ENCODE measurements at places on chromosomes 12 and 14. TPM values are rescaled to one million over a fixed set of nuclear protein-coding genes. Genes with fewer than 3 reads are reported as not detected.

DNA sequence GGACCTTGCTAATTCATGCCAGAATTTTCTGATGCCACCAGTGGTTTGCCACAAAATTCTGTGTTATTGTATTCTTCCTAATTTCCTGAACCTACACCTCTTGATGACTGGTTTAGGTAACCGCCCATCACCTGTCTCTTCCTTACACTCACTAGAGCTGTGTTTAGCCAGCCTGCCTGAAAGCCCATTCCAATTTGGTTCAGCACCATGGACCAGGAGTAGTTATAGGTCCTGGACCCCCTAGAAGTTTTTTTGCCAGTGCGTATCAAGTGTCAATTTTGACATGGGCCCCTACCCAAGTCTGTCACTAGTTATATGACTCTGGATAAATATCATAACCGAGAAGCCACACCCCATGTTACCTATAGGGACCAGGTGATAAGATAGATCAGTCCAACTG, 94.0 kb upstream of the NAP1L1 start:
- no peak for DNase-seq
- H3K27ac ChIP-seq, result no peak overlapping the region
- H3K4me1 ChIP-seq, result no peaks in the 10 kb centered on the region
- no peak overlapping the region for H3K4me3 ChIP-seq

GRCh38 chr14:70350078-70350477, 9.4 kb downstream of the COX16 start:
- DNase-seq, result no peak

- DNase-seq, result no peak
- H3K4me1 ChIP-seq, result peaks cover 3% of the 10 kb centered on the region
Observed at GRCh38 chr12:26808766-26809476, 24.1 kb downstream of the ITPR2 start.

- no peak for DNase-seq
- H3K27ac ChIP-seq, result no peak overlapping the region
- H3K27me3 ChIP-seq, result no peaks in the 10 kb centered on the region
- H3K4me3 ChIP-seq, result no peak overlapping the region
- no peaks in the 10 kb centered on the region for H3K36me3 ChIP-seq
- H3K4me1 ChIP-seq, result peaks cover 5% of the 10 kb centered on the region
Observed at GRCh38 chr14:32217301-32217700, 14.2 kb upstream of the RNU6-8 start.

- H3K4me1 ChIP-seq, result peaks cover 25% of the 10 kb centered on the region
- H3K27me3 ChIP-seq, result no peaks in the 10 kb centered on the region
- no peak for DNase-seq
- no peak overlapping the region for H3K27ac ChIP-seq
- no peaks in the 10 kb centered on the region for H3K36me3 ChIP-seq
- H3K4me3 ChIP-seq, result no peak overlapping the region
Observed at GRCh38 chr12:107344035-107344808, 250.9 kb upstream of the CRY1 start.

GRCh38 chr14:102392506-102392905, 29.8 kb downstream of the TECPR2 start:
- H3K27ac ChIP-seq, result no peak overlapping the region
- H3K36me3 ChIP-seq, result no peaks in the 10 kb centered on the region
- DNase-seq, result no peak
- no peaks in the 10 kb centered on the region for H3K27me3 ChIP-seq

- H3K4me3 ChIP-seq, result peak within 1 kb of the TSS; percentile 44
- DNase-seq, result peak; percentile 35
- H3K27ac ChIP-seq, result peak within 1 kb of the TSS; percentile 22
- peaks cover 10% of the 10 kb centered on the region for H3K27me3 ChIP-seq
- no peaks in the 10 kb centered on the region for H3K4me1 ChIP-seq
Observed at GRCh38 chr12:66188584-66189485, at the start of gene IRAK3. IRAK3 (plus strand) TSS chr12:66189214; CDS start chr12:66189300, 86 bp downstream.

DNA sequence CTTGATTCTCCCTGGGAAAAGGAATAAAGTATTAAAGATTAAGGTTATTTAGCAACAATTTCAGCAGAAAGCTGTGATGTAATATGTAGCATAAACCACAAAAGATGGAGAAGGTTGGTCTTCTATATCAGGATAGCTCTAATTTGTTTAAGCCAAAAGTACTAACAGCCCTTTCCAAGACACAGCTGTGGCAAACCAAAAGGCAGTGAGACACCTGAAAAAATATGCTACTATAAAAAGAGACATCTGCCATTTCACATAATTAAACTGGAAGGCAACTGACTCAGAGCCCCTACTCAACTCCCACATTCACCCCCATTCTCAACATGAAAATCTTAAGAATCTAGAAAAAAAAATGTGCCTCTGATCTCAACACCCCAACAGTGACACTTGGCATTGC, 390.2 kb upstream of the PRICKLE1 start:
- H3K4me1 ChIP-seq, result no peaks in the 10 kb centered on the region
- H3K36me3 ChIP-seq, result no peaks in the 10 kb centered on the region
- H3K4me3 ChIP-seq, result no peak overlapping the region
- H3K27ac ChIP-seq, result no peak overlapping the region
- no peak for DNase-seq
- H3K27me3 ChIP-seq, result no peaks in the 10 kb centered on the region

- no peak overlapping the region for H3K4me3 ChIP-seq
- peaks cover 73% of the 10 kb centered on the region for H3K36me3 ChIP-seq
- H3K27me3 ChIP-seq, result no peaks in the 10 kb centered on the region
- no peak overlapping the region for H3K27ac ChIP-seq
- DNase-seq, result no peak
Observed at GRCh38 chr12:109512608-109513007, 35.2 kb downstream of the UBE3B start.

GRCh38 chr12:26469421-26470180, 274.2 kb downstream of the SSPN start:
- no peak for DNase-seq
- H3K4me1 ChIP-seq, result no peaks in the 10 kb centered on the region
- H3K4me3 ChIP-seq, result no peak overlapping the region
- no peaks in the 10 kb centered on the region for H3K27me3 ChIP-seq
- peaks cover 38% of the 10 kb centered on the region for H3K36me3 ChIP-seq
- H3K27ac ChIP-seq, result no peak overlapping the region

DNA sequence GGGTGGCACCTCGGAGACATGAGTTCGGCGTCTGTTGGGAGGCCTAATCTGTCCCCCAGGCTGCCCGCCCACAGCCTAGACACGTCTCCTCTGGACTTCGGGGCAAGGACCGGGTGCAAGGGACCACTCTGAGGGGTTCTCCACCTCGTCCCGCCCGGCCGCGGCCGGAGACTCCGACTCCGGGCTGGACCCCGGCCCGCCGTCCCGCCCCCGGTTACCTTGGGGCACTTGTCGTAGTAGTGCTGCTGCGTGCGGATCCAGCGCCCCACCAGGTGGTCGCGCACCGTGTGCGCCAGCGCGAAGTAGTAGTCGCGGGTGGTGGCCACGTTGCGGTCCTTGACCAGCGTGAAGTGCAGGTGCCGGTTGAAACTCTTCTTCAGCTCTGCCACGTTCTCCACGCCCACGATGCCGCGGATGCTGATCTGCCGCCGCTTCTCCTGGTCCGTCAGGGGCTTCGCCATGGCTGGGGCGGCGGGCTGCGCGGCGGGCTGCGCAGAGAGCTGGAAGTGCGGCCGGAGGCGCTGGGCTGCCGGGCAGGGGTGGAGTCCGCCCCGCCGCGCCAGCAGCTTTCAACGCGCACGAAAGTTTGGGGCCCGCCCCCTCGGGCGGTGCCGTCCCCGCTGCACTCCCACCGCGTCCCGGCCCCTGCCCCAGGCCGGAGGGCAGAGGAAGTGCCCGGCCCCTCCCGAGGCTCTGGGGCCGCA, at the start of gene PYGL:
PYGL (minus strand) TSS at position 541 of the 704 bp plus-strand sequence; CDS start at position 461, 80 bp downstream.
- H3K27me3 ChIP-seq, result peaks cover 27% of the 10 kb centered on the region
- no peaks in the 10 kb centered on the region for H3K36me3 ChIP-seq
- peak within 1 kb of the TSS; percentile 38 for H3K4me3 ChIP-seq
- H3K27ac ChIP-seq, result peak within 1 kb of the TSS; percentile 81
- DNase-seq, result no peak

DNA sequence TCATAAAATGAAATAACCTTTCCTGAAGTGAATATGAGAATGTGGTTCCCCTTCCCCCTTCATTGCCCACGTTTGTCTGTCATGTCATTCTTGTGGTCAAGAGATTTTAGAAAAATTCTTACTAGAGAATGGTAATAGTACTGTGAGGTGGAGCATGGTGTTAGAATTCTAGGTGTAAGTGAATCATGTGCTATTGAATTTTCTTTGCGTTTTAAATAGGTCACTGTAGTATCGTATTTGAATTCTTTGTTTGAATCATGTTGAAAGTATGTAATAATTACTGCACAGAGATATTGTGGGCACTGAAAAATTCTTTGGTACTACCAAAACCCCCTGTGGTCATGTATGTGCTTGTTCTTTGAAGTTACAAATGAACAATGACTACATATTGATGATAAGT, 49.9 kb downstream of the FUT8 start:
- no peaks in the 10 kb centered on the region for H3K27me3 ChIP-seq
- DNase-seq, result no peak

DNA sequence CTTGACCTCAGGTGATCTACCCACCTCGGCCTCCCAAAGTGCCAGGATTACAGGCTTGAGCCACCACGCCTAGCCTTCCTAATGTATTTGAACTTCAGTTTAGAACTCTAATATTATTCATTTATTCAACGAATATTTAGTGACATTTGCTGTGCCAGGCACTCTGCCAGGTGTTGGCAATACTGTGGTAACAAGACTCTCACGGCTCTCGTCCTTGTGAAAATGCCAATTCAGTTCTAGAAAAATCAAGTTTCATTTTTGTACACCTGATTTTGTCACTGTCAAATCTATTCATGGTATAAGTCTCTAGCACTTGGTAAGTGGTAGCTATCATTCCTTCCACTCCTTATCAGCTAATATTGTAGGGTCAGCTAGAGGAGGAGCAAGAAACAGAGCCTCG, 6.3 kb upstream of the PWP1 start:
- peaks cover 3% of the 10 kb centered on the region for H3K27me3 ChIP-seq
- DNase-seq, result no peak
- no peak overlapping the region for H3K27ac ChIP-seq
- no peaks in the 10 kb centered on the region for H3K4me1 ChIP-seq
- no peaks in the 10 kb centered on the region for H3K36me3 ChIP-seq

Gene SIX4
- 3.5 TPM for total RNA-seq

Gene TAS2R46
- total RNA-seq, result 0.61 TPM

Gene TEX52
- total RNA-seq, result 0.09 TPM

Gene LBHD2
- total RNA-seq, result 0.19 TPM

Measured in thymus (tissue), 14 donors.